ENCODE measurements at places on chromosomes 1 and 21.

GRCh38 chr1:11594222-11594621 is 60.0 kb downstream of the FBXO2 start:
- DNase-seq = no peak

DNA sequence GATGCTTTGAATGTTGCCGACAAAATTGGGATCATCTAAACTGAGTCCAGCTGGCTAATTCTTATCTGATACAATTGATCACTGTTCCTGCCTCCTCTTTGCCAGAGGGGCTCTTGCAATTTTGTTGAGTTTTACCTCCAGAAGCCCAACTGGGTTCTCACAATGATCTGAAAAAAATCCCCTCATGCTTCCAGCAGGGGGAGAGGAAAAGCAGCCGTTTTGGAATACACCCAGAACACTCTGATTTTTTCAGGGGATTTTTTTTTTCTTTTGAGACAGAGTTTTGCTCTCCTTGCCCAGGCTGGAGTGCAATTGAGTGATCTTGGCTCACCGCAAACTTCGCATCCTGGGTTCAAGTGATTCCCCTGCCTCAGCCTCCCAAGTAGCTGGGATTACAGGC is 13.9 kb upstream of the RERE start:
- DNase-seq = no peak

DNA sequence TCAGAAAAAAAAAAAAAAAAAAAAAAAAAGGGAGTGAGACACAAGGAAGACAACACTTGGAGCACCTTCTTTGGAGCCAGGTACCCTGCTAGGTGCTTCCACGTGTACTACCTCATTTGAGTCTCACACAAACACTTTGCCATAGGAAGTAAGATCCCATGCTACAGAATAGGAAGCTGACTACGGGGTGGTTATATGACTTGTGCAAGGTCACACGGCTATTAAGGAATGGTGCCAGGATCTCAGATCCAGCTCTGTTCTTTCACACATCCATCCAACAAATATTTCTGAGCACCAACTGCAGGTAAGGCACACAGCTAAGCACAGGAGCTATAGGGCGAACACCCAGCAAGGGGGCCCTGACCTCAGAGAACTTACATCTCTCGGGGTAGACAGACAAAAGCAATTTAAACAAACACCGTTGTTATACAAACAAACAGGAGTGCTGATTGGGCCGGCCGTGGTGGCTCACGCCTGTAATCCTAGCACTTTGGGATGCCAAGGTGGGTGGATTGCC is 22.4 kb downstream of the PTAFR start:
- no peak for DNase-seq

DNA sequence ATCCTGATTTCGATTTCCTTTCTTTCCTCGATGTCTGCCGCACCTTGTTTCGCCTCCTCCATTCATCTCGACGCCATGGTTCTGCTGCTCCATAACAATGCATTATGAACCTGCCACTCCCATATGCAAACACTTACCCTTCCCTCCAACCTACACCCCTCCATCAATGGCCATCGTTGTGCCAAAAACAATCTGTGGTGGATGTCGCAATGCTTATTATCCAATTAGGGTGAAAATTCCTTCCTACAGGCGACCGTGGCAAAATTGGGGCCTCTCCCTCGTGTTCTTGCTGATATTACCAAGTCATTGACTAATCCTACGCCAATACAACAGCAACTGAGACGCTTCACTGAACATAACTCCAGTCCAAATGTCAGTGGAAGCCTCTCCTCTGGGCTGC is 40.3 kb downstream of the CLEC20A start:
- DNase-seq = no peak

DNA sequence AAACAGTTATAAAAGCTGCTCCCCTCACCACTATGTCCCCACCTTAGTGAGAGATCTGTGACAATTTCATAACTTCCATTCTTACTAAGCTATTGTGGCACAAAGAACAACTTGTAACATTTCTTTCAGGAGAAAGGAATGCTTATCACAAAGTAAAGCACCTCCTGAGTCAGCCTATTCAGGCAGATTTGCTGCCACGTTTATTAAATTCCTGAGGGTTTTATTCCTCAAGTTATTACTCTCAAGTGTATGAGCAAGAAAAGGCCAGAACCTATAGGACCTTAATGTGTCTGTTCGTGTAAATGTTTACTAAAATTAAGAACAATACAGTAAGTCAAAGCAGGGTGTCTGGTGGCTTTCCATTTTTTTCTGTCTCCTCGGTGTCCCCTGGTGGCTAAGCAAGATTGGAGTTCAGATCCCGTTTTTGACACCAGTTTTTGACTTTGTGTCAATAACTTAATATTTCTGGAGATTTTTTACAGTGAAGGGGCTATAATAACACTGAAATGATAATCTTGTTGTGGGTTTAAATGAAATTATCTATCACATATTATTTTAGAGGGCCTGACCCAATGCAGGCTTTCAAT is 1539.6 kb downstream of the BRINP3 start:
- DNase-seq = no peak

DNA sequence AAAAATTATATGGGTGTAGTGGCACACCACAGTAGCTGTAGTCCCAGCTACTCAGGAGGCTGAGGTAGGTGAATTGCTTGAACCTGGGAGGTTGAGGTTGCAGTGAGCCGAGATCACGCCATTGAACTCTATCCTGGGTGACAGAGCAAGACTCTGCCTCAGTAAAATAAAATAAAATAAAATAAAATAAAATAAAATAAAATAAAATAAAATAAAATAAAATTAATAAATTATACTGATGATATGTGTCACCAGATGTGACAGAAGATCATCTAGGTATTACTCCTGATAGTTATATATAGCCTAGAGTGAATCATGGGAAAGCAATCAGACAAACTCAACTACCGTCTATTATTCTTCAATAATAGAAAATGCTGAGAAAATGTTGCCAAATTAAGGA is 972.5 kb downstream of the MRPL39 start:
- no peak for DNase-seq

DNA sequence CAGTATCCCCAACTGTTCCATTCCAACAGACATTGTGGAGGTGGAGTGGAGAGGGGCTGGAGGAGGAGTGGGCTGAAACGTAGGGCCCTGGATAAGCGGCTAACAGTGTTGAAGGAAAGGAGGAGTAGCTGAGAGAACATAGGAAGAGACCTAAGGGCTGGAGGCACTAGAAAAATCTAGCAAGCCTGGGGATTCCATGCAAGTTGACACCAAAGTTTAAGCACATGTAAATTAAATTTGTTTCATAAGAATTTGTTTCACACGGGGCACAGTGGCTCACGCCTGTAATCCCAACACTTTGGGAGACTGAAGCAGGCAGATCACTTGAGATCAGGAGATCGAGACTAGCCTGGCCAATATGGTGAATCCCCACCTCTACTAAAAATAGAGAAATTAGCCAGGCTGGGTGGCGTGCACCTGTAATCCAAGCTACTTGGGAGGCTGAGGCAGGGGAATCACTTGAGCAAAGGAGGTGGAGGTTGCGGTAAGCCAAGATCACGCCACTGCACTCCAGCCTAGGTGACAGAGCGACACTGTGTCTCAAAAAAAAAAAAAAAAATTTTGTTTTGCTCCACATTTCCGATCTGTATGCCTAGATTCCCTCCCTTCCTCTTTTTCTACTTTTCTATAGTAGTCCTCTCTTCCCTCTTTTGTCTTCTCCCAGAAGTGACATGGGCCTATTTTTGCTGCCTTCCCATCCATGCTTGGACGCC is 530 bp upstream of the CD244 start:
- no peak for DNase-seq

DNA sequence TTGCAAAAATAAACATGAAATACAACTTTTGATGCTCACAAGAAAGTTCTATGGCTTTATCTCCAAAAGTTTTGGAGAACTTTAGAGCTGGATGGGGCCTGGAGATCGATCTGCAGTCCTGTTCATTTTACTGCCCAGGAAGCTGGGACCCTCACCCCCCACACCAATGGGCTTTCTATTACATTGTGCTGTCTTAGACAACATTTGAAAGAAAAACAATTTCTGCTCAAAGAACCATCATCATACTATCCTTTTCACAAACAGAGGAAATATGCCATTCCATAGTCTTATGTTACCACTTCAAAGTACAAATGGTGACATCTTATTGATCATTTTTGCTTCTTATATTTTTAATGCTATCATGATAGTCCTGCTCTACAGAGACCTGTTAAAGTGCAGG is 2.0 kb upstream of the HNRNPU start:
- DNase-seq = no peak

DNA sequence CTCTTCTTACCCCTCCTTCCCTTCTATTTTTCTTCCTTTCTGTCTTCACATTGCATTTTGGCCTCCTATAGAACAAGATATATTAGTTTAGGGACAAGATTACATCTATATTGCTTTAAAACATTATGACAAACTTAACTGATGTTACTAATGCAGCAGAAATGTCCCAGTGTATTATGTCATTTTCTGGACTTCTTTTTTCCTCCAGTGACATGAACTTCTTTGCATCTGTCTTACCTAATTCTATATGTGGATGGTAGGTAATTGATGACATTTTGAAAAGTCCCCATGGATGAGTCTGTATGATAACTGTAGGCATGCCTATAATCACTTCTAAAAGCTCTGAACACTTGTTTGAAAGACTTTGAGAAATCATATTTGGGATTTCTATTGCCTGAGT is 89.5 kb downstream of the FNBP1L start:
- no peak for DNase-seq

DNA sequence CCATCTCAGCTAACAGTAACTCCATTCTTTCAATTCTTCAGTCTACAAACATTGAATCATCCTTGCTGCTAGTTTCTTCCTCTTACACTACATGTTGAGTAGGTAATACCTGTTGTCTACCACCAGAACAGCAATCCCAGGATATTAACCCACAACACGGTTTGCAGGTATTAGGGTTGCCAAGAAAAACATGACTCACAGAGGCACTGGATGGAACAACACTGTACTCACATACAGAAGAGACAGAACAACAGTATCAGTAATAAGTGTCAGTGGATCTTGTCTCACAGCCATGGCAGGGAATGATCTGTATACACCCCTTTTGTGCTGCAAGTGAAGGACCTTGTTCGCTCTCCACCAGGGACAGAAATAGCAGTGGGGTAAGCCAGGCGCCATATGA is 212.1 kb downstream of the GPR52 start:
- DNase-seq = no peak

DNA sequence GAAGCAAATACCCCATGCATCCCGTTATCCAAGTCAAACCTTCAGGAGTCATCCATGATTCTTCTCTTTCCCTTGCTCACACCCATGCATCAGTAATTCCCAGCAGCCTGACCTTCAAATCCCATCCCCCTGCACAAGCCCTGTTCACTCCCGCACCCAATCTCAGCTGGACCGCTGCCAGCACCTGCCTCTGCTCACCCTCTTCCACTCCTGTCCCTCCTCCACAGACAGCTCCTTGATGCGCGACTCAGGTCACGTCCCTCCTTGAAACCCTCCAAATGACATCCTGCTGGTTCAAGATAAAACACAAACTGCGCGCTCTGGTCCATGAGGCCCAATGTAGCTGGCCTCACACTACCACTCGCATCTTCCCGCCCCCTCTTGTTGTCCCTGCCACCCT is 43.4 kb upstream of the MPZL1 start:
- no peak for DNase-seq

DNA sequence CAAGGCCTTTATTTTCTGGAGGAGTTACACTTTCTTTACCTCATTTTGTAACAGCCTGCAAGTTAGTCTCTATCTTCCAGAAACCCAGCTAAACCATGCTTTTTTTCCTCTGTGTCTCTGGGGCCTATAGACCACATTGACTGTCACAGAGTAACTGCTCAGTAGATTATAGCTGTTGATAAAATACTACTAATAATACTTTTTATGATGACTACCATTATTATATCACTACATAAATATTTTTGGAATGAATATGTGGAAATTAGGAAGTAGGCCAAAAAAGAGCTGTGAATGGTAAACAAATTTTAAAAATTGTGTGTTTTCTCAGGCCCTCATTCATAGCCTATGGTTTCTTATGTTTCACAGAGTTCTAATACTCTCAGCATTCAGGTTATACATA is 233.1 kb upstream of the USP24 start:
- no peak for DNase-seq

DNA sequence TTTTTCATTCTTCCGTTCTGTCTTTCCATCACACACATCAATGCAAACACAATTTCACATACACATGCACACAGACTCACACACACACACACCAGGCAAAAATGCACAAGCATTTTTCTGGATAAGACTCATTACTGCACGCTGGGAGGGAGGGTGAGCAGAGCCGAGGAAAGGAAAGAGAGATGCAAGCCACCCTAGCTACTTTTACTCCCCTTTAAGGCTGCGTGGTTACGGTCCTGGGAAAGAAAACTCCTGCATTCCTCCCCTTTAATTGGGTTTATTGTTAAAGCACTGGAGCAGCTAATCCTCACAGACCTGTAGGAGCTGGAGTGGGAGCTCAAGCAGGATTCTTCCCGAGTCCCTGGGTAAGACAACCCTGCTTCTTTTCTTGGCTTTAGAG is at the start of gene CAMK1G:
CAMK1G (plus strand) TSS at position 307 of the 400 bp plus-strand sequence. CDS start 11,270 bp downstream, outside the sequence.
- DNase-seq = no peak

GRCh38 chr1:155061381-155062150 is 2.0 kb upstream of the EFNA4 start:
- DNase-seq = peak; percentile 91

DNA sequence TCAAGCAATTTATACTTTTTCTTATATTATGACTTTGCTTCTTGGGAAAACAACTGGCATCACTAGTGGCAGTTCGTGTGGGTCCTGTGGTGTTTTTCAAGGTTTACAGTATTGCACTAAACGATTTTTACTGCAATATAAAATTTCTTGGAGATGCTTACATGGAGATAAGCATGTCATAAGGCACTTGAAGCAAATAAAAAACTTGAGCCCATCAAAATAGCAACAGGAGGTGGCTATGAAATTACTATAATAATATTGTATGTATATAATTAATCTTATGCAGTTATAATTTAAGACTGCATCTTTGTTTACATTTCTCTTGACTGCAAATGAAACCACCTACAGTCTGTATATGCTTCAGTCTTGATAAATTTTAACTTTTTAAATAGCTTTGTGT is 29.3 kb upstream of the CHAF1B start:
- DNase-seq = no peak

GRCh38 chr1:156697481-156697880 is 7.9 kb downstream of the CRABP2 start:
- DNase-seq = no peak

GRCh38 chr1:205142102-205142469 is 20.3 kb upstream of the RBBP5 start:
- DNase-seq = no peak

GRCh38 chr1:56866656-56867055 is 12.1 kb downstream of the C8A start:
- DNase-seq = no peak

- no peak for DNase-seq
Measured at GRCh38 chr1:225651376-225651871, 1.5 kb downstream of the ENAH start.

Measured in stimulated activated CD4-positive, alpha-beta T cell treated with anti-CD3 and anti-CD28 coated beads, Interleukin-4, amount 100 ng/mL, for 48 hours (primary cell).